ENCODE measurements at places on chromosomes 6 and 20.
A peak's percentile ranks its signal among the peaks of the same experiment; 100 is the strongest.

DNA sequence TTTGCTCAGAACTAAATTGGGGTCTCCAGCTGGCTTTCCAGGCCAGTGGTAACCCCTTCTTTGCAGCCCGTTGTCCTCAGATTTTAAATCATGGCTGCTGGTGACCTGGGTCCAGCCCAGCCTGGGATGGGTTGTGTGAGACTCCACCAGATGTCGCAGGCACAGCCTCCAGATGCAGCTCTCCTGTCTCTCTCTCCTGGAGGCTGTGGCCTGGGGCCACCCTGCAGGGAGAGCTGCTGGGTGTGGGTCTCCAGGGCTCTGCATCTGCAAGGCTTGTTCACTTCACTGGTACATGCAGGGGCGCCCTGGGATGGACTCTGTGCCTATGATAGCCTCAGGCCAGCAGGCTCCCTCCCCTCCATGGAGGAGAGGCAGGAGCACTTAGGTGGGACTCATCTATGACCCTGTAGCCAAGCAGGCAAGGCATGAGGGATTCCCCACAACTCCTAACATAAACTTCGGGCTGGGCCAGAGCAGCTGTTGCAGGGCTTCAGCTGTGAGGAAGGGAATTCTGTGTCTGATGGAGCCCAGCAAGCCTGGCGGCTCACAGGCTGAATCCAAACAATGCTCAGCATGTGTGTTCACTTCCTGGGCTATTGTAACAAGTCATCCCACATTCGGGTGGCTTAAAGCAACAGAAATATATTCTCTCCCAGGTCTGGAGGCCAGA, 94.7 kb upstream of the NXT1 start:
- DNase-seq, result no peak

GRCh38 chr6:131954775-131955107, 3.6 kb upstream of the CCN2 start:
- DNase-seq, result no peak

DNA sequence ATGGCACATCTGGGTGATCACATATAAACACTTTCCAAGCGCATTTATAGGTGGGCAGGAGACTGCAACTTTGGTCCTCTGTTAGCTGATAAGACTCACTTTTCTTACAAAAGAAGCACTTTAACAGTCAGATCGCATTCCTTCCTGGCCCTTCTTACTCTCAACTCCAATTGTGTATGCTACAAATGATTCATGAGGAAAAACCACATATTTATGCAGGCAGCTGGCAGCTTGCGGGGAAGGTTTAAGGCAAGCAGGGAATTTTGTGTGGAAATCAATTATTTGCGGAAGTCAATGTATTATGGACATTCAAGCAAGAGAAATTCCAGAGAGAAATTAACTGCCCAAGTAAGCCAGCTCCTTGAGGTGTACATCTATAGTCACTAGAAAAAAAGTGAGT, 194.0 kb downstream of the PKHD1 start:
- DNase-seq, result no peak

DNA sequence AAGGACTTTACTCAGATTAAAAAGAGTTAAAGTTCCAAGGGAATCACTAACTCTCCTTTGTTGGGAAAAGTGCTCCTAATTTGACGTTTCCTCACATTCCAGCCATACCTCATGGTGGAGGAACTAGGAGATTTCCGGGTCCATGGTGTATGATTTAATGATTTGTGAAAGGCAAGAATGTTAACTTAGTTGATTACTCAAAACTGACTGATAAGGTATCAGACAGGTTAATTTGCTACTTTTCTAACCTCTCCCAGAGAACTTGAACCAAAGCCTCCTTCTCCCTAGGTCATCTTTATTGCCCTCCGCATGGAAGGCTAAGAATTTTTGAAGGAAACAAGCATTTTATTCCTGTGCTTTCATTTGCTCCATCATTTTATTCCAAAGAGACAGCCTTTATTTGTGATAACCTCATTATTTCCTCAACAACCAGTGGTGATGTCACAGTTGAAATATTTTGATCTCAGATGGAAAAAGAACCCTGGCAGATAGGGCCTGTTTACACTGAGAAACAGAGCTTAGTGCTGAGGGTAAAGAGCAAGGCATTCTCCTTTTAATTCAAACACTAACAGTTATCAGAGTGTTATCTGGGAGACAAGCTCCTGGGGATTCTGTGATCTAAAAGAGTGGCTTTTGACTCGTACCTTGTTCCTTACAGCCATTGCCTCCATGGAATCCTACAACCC, 57.4 kb upstream of the BMP2 start:
- no peak for DNase-seq

GRCh38 chr6:83062225-83062624, 3.4 kb downstream of the UBE3D start:
- no peak for DNase-seq

GRCh38 chr6:108115598-108116058, 41.1 kb upstream of the OSTM1 start:
- peak; percentile 70 for DNase-seq

DNA sequence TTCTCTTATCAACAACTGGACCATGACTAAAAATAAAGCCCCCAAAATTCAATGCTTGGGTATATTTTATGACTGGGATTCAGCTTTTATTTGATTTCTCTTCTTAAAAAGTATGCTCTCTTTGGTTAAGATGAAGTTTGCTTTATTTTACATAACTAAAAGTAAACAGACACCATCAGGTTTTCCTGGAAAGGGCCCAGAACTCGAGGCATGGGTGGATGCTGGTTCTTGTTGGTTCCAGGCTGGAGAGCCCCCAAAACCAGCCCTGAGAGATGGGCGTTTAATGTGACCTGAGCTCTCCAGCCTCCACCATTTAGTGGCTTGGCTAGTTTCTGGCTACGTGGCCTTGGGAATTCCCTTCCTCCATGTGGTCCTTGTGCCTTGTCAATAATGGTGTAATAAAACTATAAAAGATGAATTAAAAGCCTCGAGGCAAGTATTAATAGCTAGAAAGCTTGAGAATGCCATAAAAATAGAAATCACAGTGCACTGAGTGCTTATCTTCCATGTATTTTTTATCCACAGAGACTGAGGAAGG, 34.1 kb downstream of the BANF2 start:
- no peak for DNase-seq

DNA sequence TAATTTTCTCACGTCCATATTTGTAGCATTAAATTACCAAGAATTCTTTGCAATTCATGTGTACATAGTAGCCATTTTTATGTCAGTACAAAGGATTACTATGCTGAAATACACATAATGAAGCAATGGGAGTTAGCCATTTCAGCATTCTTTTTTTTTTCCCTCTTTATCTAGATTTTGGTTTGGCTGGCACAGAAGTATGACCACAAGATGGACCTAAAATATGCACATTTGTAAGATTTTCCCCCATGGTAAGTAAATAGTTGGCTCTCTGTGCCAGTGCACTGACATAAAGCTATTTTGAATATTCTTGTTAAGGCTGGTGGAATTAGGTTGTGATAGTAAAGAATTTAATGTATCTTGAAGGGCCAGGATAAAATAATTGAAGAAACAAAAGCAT, 486.1 kb upstream of the BTBD3 start:
- DNase-seq, result no peak

- DNase-seq, result no peak
Measured at GRCh38 chr6:52975580-52975979, 19.5 kb downstream of the GSTA4 start.

DNA sequence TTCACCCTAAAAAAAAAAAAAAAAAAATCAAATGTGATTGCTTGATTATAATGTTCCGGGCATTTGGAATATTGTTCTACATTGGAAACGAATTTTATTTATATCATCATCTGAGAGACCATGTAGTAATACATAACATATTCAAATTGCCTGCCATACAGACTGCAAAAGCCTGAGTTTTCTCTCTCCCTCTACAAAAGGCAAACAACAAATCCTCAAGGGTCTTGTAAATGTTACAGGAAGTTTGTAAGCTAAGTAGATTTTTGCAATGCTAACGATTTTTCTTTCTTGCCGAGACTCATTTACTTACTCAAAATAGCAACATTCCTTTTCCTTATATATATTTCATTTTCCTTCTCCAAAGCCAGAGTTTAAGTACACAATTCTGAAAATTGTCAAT, 49.0 kb upstream of the HTR1E start:
- DNase-seq, result no peak

- no peak for DNase-seq
Measured at GRCh38 chr6:132651062-132651461, 7.9 kb downstream of the TAAR1 start.

GRCh38 chr6:25377664-25378063, 98.5 kb downstream of the CARMIL1 start:
- no peak for DNase-seq
